ENCODE measurements at places on chromosomes 6 and 20.

GRCh38 chr6:156816505-156816904, 39.3 kb downstream of the ARID1B start:
- no peak for DNase-seq

- DNase-seq: no peak
Measured at GRCh38 chr20:1906361-1907051, 11.3 kb downstream of the SIRPA start.

DNA sequence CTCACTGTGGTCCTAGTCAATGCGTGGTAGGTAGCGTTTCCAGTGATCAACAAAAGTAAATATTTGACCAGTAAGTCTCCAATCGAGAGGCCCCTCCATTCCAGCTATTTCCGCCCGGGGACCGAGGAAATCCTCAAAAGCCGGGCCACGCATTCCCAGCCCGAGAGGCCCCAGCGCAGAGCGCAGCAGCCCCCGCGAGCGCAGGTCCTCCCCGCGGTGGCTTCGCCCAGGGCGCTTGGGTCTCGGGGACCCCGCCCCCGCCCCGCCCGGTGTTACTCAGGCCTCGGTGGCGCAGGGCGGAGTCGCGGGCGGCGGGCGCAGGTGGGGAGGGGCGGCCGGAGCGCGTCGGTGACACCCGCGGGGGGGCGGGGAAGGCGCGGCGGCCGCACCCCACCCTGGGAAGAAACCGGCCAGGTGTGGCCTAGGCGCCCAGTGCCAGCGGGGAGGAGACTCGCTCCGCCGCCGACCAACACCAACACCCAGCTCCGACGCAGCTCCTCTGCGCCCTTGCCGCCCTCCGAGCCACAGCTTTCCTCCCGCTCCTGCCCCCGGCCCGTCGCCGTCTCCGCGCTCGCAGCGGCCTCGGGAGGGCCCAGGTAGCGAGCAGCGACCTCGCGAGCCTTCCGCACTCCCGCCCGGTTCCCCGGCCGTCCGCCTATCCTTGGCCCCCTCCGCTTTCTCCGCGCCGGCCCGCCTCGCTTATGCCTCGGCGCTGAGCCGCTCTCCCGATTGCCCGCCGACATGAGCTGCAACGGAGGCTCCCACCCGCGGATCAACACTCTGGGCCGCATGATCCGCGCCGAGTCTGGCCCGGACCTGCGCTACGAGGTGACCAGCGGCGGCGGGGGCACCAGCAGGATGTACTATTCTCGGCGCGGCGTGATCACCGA, at the start of gene DSP:
Gene DSP, plus strand, starts transcription at position 497 of the 890 bp plus-strand sequence. Its CDS starts 245 bp downstream, at position 742.
- DNase-seq: no peak

- no peak for DNase-seq
Measured at GRCh38 chr6:41334482-41335040, 847 bp upstream of the NCR2 start.

- no peak for DNase-seq
Measured at GRCh38 chr20:61960836-61961235, 104.8 kb downstream of the TAF4 start.

- no peak for DNase-seq
Measured at GRCh38 chr20:38139977-38140753, 24.9 kb downstream of the TGM2 start.

GRCh38 chr6:25489399-25489798, 162.6 kb upstream of the SCGN start:
- DNase-seq: no peak

- no peak for DNase-seq
Measured at GRCh38 chr6:24188578-24189080, 62.6 kb downstream of the NRSN1 start.

- DNase-seq: no peak
Measured at GRCh38 chr6:123953920-123954319, 150.3 kb downstream of the NKAIN2 start.

- DNase-seq: no peak
Measured at GRCh38 chr6:143501851-143502250, 9.7 kb downstream of the FUCA2 start.

- DNase-seq: peak; percentile 86
Measured at GRCh38 chr6:74879234-74879633, 326.6 kb downstream of the COL12A1 start.

- no peak for DNase-seq
Measured at GRCh38 chr6:48110436-48111142, 408 bp downstream of the PTCHD4 start.

DNA sequence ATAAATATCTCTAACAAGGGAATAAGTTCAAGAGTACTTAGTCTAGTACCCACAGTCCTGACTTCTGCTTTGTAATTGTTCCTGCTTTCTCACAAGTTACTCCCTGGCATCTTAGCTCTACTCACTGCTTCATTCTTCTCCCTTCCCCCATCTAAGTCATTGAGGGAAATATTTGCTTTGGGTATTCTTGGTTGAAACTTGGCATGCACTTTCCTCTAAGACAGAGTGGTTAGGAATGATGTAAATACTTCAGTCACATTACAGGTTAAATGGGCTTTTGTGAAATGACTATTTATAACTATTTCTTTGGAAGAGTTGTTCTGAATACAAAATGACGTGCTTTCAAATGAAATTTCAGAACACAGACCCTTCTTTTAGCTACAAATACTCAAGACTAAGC, 67.7 kb upstream of the PLEKHG1 start:
- DNase-seq: no peak
